IPS-NIHi11 (cell line): ENCODE measurements at places on chromosomes 5 and 9.

- no peak for DNase-seq
Measured at GRCh38 chr5:98933445-98934072, 4.8 kb upstream of the CHD1 start.

DNA sequence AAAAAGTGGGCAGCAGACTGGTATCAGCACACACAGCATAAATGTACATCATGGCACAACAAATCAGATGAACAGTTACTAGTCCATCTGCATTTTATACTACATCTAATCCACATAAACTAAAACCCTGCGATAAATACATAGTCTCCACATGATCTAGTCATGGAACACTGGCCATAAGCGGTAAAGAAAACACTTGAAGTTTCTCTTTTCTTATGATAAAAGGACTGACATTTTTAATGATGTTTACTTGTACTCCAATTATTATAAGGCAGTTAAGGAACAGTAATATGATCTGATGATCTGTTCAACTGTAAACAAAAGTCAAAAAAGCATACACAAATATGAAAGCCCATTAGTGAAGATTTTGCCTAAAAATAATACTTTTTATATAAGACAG lies 112.5 kb downstream of the MPDZ start:
- DNase-seq: no peak

DNA sequence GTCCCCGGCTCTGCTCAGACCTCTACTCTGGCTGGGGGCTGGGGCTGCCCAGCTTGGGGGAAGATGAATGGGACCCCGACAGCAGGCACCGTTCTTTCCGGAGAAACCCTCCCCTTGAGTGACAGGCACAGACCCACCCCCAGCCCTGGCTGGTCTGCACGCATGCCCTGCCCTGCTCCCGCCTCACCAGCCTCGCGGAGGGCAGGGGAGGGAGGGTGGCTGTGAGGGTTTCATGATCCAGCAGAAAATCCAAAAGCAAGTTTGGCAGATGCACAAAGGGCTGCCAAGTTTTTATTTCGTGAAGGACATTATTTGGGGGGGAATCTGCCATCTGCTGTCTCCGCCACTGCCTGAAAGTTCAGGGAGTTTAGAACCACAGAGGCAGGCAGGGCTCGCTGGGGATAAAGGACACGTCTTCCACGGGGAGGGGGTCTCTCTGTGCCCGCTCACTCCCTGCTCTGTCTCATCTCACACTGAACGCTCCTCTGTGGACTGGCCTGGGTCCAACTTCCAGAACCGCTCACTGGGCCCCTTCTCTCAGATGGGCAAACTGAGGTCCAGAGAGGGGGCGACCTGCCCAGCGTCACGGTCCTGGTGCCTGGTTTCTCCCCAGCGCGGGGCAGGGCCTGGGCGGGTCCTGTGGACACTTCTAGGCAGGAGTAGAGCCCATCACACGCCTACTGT lies 92.9 kb downstream of the RXRA start:
- DNase-seq: no peak

DNA sequence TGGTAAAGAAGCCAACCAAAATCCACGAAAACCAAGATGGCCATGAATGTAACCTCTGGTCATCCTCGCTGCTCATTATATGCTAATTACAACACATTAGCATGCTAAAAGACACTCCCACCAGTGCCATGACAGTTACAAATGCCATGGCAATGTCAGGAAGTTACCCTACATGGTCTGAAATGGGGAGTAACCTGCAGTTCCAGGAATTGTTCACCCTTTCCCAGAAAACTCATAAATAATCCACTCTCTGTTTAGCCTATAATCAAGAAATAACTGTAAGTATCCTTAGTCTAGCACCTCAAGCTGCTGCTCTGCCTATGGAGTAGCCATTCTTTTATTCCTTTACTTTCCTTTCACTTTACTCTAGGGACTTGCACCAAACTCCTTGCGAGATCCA lies 160.6 kb downstream of the EFNA5 start:
- no peak for DNase-seq

GRCh38 chr5:178423431-178423830 lies 166.8 kb downstream of the COL23A1 start:
- no peak for DNase-seq

DNA sequence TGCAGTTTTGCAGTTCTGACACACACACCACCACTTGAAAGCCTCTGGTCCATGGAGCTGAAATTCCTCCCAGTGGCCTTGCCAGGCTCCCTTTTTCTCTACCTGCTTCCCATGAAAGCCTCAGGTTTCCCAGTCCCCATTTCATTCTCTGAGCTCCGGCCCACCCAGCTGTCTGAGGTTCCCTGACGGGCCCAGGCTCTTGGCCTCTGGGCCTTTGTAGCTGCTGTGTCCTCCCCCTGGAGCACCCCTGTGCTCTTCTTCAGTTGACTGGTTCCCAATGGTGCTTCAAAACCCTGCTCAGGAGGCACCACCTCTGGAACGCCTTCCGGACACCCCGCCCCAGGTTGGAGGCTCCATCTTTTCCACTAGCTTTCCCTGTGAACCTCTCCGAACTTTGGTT lies 155.9 kb upstream of the SHB start:
- DNase-seq: no peak

DNA sequence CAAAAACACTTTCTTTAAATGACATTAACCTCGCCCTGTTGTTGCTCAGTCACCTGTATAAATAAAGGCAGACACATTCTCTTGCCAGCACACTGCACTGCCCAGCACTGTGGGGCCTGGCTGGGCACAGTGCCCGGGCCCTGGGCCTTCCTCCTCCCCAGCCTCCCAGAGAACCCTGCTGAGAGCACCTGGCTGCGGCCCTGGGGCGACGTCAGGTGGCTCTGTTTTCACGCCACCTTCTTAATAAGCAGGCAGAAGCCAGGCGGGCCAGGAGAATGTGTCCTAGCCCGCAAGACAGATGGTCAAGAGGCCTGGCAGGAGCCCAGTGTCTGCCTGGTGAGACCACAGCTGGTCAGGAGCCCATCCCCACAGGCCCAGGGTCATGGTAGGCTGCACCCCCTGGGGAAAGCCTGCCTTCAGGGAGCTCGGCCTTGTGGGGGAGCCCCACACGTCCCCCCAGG lies 8.2 kb upstream of the AGPAT2 start:
- DNase-seq: no peak

DNA sequence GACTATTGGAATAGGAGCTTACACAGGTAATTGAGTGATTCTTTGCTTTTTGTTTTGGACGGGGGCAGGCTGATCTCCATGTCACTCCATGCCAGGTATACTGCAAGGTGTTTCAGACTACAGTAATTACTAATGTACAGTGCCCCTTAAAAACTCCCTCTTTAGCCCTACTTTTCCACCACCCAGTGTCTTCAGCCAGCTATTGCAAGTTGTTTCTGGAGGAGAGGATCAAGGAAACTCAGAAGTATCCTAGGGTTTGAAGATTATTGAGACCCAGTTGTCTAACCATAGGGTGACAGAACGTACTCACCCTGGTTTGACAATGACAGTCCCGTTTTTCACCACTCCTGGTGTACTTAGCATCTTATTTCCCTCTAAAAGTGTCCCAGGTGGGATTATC lies 13.4 kb downstream of the CFAP95 start:
- no peak for DNase-seq

DNA sequence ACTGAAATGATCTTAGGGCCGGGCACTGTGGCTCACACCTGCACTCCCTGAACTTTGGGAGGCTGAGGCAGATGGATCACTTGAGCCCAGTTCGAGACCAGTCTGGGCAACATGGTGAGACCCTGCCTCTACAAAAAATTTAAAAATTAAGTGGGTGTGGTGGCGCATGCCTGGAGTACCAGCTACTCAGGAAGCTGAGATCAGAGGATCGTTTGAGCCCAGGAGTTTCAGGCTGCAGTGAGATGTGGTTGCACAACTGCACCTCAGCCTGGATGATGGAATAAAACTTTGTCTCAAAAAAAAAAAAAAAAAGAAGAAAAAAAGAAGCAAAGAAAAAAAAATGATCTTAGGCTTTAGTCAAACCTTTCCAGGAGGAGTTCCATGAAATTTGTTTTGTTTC lies 41.8 kb downstream of the MEF2C start:
- no peak for DNase-seq

- peak; percentile 64 for DNase-seq
Measured at GRCh38 chr5:56481428-56482357, 248.6 kb upstream of the ANKRD55 start.

DNA sequence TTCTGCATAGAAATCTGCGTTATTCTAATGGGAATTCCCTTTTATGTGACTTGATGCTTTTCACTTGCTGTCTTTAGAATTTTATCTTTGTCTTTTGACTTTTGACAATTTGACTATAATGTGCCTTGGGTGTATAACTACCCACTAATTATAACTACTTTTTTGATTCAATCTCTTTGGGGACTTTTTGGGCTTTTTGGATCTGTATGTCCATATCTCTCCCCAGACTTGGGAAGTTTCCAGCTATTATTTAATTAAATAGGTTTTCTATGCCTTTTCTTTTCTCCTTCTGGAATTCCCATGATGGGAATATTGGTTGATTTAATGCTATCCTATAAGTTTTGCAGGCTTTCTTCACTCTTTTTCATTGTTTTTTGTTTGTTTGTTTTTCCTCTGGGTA lies 57.9 kb downstream of the LRRTM2 start:
- DNase-seq: no peak

- no peak for DNase-seq
Measured at GRCh38 chr5:127891942-127892341, 188.8 kb downstream of the CCDC192 start.

GRCh38 chr5:173490681-173491080 lies 125.8 kb downstream of the BOD1 start:
- DNase-seq: no peak

DNA sequence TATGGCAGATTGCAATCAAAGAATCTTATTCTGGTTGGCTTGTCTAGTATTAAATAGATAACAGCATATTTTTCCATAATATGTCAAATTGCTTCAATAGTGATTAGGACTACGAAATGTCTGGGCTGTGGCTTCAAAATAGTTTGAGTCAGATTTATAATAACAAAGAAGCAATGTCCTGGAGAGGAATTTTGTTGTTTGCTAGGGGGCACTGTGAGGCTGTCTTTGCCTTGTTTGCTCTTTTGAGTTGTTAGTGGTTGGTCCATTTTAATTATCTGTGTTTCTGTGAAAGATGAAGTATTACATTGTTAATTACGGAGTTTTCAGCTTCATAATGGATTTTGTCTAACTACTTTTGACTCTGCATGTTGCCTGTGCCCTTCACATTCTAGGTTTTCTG lies 713.6 kb downstream of the TLE4 start:
- peak; percentile 26 for DNase-seq

DNA sequence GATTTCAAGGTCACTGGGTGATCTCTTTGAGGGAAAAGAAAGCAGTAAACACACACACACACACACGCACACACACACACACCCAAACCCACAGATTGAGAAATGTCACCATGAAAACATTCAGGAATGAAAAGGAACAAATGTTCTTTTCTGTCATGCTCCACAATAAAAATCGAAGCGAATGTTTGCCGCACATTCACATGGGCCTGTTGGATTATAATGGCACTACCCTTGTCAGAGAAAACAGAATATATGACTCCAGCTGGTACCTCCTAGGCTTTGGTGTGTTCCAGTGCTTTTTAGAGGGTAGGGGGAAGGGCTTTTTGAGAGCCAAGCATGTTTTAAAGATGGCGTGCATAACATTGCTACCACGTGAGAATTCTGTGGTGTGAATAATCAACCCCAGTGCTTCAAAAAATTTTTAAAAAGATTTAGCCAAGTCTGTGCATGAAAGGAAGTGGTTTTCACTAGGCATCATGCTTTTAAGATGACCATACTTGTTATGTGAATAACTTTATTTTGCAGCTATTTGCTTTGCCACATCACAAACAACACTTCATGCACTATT lies 120.8 kb upstream of the ZNF608 start:
- DNase-seq: no peak

DNA sequence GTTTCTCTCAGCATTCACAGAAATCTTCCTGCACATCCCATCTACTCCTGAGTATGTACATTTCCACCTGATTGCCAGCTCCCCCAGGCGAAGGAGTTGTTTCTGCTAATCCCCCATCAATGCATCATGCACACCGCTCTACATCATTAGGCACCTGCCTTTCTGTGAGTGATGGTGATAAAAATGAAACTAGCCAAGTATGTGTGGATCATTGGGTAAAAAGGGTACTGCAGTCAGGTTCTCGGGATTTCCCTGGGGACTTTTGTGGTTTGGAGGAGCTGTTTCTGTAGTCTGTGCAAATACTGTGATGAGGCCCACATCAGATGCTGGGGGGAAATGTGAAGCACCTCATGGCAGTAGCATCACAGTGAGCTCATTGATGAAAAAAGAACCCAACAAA lies 30.4 kb downstream of the CAMK4 start:
- no peak for DNase-seq

DNA sequence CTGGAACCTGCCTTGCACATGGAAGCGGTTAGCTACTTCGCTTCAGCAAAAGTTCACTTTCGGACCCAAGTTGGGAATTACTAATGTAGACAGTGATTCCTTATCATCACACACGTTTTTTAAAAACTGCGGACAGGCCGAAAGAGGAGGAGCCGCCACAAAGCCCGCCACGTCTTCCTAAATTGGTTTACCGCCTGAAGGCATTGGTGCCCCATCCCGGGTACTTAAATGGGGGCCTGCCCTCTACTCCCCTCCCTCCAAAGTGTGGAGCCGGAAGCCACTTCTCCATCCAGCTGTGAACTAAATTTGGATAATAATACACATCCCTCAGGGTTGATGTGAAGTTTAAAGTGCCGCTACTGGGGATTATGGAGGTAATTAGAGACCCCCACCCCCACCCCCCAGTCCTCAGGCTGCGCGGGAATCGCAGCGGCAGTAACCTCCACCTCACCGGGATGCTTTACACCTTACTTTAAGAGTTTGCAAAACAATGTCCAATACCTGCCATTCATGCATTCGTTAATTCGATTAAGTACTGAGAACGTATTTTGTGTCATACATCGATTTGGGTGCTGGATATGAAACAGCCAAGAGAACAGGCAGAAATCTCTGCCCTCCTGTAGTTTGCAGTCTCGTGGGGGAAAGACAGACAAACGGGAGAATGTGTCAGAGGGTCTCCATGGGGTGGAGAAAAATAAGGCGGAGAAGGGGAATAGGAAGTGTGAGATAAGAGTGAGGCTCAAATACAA lies 937 bp upstream of the MACROH2A1 start:
- peak; percentile 43 for DNase-seq

DNA sequence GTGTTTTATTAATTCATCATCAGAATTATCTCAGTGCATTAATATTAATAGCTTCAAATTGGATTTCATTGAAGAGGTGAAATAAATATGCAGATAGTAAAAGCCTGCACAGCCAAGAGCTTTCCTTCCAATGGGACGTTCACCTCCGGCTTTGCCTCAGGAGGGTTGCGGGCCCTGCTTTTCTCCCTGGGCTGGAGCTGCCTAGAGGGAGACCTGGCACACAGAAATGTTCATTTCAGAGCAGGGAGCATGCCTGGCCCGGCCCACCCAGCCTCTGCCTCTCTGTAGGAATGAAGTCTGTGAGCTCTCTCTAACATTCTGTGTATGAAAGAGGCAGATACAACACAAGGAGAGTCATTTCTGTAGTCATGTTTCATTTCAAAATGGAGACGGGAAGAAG lies 100.4 kb upstream of the IRX2 start:
- DNase-seq: no peak

GRCh38 chr5:94545870-94546625 lies 72.4 kb downstream of the KIAA0825 start:
- no peak for DNase-seq

GRCh38 chr9:6086006-6086655 lies 70.7 kb upstream of the RANBP6 start:
- DNase-seq: no peak

- no peak for DNase-seq
Measured at GRCh38 chr5:137385064-137385463, 114.1 kb downstream of the SPOCK1 start.
